PC-3 (cell line): ENCODE measurements at places on chromosomes 13 and 19. TPM values are rescaled to one million over a fixed set of nuclear protein-coding genes. Genes with fewer than 3 reads are reported as not detected.

Gene ANKRD24
- 0.33 and 0.63 TPM in 2 replicates for total RNA-seq

Gene ZNF471
- 0.07 and 0.23 TPM in 2 replicates for total RNA-seq

Gene ALOX5AP
- not detected in 2 replicates for total RNA-seq

Gene SLC25A41
- total RNA-seq: 0.26 TPM in 1 of 2 replicates, not detected in the other

Gene PBX4
- total RNA-seq: 6.9 TPM in 2 replicates

DNA sequence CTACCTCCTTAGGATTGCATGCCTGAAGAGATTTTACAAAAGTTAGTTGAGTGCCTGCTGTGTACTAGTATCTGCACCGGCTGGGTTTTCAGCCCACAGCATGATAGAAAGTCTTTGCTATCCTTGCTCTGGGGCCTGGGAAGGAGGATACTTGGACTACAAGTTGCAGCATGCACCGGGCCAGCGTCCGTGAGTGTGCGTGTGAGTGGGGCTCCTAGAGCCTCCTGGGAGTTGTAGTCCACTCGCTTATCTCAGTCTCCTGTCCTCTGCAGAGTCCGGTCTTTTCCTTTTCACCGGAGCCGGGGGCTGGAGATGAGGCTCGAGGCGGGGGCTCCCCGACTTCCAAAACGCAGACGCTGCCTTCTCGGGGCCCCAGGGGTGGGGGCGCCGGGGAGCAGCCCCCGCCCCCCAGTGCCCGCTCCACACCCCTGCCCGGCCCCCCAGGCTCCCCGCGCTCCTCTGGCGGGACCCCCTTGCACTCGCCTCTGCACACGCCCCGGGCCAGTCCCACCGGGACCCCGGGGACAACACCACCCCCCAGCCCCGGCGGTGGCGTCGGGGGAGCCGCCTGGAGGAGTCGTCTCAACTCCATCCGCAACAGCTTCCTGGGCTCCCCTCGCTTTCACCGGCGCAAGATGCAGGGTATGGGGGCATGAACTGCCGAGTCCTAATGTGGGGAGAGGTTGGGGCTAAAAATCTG, 20.6 kb downstream of the BRSK1 start:
- peak; percentile 54 for DNase-seq
- no peak overlapping the region for H3K27ac ChIP-seq
- H3K4me3 ChIP-seq: no peak overlapping the region
- H3K36me3 ChIP-seq: no peaks in the 10 kb centered on the region

- H3K36me3 ChIP-seq: peaks cover 19% of the 10 kb centered on the region
- H3K27me3 ChIP-seq: no peaks in the 10 kb centered on the region
- H3K27ac ChIP-seq: no peak overlapping the region
- H3K4me3 ChIP-seq: no peak overlapping the region
- H3K4me1 ChIP-seq: peaks cover 15% of the 10 kb centered on the region
- DNase-seq: no peak
These were observed 17.4 kb downstream of the VASP start for GRCh38 chr19:45524575-45525129.

DNA sequence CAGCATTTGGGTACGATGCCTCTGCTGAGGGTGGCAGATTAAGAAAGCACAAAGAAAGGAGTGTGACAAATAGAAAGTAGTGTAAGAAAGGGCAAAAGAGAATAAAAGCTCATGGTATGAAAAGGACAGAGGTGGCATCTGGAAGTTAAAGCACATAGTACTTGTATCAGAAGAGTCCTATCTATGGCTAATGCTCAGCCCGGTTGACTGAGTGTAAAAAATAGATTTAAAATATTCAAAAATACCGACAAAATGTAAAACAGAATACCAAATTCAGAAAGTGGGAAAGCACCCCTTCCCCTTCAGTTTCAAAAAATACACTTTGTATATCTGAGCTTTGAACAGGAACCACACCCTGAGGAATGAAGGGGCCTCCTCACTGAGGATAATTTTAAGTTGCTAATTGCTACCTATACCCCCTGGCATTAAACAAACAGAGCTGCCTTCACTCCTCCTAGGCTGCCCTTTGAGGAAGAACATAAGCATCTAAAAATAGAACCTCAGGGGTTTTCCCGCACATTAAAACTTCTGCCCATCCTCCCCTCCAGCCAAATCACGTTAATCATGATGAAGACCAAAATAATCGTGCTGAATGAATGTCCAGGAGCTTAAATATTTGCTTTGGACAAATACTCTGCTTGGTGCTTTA, 43.3 kb downstream of the DLEU7 start:
- peaks cover 9% of the 10 kb centered on the region; the same call in 1 of the 2 replicates for H3K4me1 ChIP-seq
- H3K27ac ChIP-seq: no peak overlapping the region
- no peaks in the 10 kb centered on the region for H3K27me3 ChIP-seq

DNA sequence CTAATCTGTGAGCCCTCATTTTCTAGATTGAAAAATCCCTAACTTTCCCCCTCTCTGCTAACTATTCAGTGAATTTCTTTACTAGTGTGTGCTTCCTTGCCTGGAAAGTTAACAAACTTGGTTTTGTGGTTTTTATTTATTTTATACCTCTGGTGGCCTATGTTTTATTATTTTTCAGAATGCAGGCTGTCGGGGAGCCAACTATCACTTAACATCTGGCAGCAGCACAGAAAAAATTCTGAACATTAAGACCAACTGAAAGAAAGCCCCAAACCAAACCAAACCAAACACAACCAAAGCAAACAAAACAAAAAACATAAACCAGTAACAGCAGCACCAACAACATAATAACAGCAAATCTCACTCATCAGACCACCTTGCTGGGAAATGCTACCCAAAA, 109.0 kb upstream of the KL start:
- H3K36me3 ChIP-seq: no peaks in the 10 kb centered on the region
- no peaks in the 10 kb centered on the region for H3K27me3 ChIP-seq
- no peak overlapping the region for H3K27ac ChIP-seq
- no peak for DNase-seq
- peaks cover 32% of the 10 kb centered on the region for H3K4me1 ChIP-seq
- H3K4me3 ChIP-seq: no peak overlapping the region

DNA sequence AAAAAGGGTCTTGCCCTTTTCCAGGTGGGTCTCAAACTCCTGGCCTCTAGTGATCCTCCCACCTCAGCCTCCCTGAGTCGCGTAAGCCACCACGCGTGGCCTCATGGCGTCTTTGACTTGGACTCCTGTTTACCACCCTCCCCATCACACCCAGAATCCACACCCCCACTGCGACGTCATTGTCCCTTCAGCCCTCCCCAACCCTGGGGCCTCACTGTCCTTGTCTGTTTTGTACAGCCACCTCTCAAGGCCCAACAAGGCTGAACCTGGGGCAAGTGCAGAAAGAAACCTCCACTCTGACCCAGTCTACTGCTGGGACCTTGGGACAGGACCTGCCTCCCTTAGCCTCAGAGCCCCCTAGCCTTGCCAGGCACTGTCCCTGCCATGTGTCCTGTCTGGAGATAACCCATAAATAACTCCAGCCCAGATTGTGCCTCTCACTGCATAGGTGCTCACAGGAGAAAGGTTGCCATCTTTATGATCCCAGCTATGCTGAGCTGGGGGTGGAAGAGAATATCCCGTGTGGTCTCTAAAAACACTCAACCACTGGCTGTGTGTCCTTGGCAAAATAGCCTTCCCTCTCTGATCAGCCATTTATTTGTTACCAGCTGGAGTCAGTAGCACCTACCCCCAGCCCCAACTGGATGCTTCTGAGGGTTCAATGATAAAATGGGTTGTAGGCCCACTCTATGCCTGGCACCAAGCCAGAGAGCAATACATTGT, 1.8 kb upstream of the IFI30 start:
- no peak for DNase-seq
- H3K36me3 ChIP-seq: peaks cover 2% of the 10 kb centered on the region; the same call in 1 of the 2 replicates

GRCh38 chr13:79003989-79004898, 345.3 kb upstream of the OBI1 start:
- DNase-seq: no peak
- H3K4me3 ChIP-seq: no peak overlapping the region
- H3K27ac ChIP-seq: no peak overlapping the region
- no peaks in the 10 kb centered on the region for H3K4me1 ChIP-seq
- H3K36me3 ChIP-seq: no peaks in the 10 kb centered on the region

GRCh38 chr19:28185646-28186045, 1027.3 kb downstream of the UQCRFS1 start:
- no peaks in the 10 kb centered on the region for H3K36me3 ChIP-seq
- no peak overlapping the region for H3K27ac ChIP-seq
- no peaks in the 10 kb centered on the region for H3K27me3 ChIP-seq
- no peak overlapping the region for H3K4me3 ChIP-seq
- DNase-seq: no peak
- H3K4me1 ChIP-seq: no peaks in the 10 kb centered on the region

- H3K27me3 ChIP-seq: no peaks in the 10 kb centered on the region
- no peaks in the 10 kb centered on the region for H3K36me3 ChIP-seq
- peak overlapping the region; percentile 86 for H3K27ac ChIP-seq
- peaks cover 44% of the 10 kb centered on the region for H3K4me1 ChIP-seq
- H3K4me3 ChIP-seq: peak overlapping the region; percentile 44; the same call in 1 of the 2 replicates
These were observed 63.4 kb downstream of the EFNB2 start for GRCh38 chr13:106471957-106472543.
